AG08396 (cell line): ENCODE measurements at places on chromosomes 3 and 15.

GRCh38 chr3:58411036-58411435, 22.6 kb downstream of the PDHB start:
- DNase-seq: peak; percentile 25

GRCh38 chr3:150737874-150738679, 24.9 kb downstream of the SIAH2 start:
- peak; percentile 29 for DNase-seq

DNA sequence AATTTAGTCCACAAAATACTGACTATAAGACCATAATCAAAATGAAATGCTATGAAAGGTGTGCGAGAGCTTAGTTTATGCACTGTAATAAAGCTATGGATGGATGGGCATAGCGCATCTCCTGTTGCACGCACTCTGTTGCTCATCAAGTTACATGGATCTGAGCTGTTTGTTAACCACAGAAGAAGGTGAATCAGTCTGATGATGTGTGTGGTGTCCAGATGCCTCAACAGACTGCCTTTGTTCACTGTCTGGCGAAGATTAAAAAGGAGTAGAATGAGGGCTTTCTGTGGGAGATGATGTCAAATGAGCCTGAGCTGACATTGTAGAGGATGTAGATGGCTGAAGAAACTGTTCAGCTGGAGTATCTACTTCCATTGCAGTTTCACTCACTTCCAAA, 36.1 kb downstream of the NSMCE3 start:
- no peak for DNase-seq

DNA sequence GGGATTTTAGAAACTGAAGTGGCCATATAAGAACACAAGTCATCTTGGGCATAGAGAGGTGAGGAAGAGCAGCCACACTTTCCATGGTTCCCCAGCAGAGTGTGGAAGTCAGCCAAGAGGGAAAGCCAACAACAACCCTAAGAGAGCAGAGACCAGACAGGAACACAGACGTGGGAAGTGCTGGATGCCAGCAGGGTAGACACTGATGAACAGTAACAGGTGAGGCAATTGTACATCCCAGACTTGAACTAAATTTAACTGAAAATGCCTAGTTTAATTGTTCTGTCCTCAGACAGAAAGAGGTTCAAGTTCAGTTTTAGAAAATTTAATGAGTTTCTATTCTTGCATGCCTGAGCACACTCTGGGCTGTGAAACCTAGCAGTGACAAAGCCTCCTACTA, 212.1 kb downstream of the ATP8B4 start:
- DNase-seq: no peak

GRCh38 chr15:26660241-26660640, 112.6 kb downstream of the GABRB3 start:
- DNase-seq: no peak

- no peak for DNase-seq
These were observed 653 bp upstream of the MFSD1 start for GRCh38 chr3:158801201-158801600.

- peak; percentile 68 for DNase-seq
These were observed 152.3 kb downstream of the IGF1R start for GRCh38 chr15:98800437-98801233.

GRCh38 chr15:78048628-78048920, 28.9 kb downstream of the TBC1D2B start:
- no peak for DNase-seq

DNA sequence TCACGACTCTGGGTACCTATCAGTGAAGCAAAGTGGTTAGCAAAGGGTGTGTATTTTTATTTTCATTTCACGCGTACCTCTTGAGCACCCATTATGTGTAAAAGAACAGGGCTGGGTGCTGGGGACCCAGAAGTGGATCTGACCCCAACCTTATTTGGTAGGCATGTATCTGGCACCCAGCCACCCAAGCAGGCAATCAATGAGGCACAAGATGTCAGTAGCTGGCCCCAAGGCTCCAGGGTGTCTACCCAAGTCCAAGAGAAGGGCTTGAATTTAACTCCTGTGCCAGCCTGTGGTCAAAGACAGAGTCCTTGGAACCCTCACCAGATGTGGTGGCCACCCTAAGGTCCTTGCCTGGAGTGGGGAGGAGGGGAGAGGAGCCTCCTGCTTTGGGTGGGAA, 5.7 kb downstream of the PLEKHO2 start:
- no peak for DNase-seq

DNA sequence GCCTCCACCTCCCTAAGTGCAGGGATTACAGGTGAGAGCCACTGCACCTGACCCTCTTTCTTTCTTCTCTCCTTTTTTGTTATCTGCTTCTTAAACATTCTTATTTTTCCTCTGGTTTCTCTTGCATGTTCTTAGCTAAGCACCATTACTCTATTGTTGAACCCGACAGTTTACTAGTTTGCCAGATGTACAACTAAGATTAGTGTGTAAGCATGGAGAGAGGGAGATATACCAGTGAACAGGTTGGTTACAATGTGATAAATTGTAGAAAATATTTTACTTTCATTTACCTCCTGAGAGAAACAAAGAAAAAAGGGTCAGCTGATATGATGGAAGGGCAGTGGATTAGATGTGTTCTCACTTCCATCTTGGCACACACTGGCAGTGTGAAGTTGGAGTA, 4.9 kb downstream of the HAUS2 start:
- DNase-seq: no peak

DNA sequence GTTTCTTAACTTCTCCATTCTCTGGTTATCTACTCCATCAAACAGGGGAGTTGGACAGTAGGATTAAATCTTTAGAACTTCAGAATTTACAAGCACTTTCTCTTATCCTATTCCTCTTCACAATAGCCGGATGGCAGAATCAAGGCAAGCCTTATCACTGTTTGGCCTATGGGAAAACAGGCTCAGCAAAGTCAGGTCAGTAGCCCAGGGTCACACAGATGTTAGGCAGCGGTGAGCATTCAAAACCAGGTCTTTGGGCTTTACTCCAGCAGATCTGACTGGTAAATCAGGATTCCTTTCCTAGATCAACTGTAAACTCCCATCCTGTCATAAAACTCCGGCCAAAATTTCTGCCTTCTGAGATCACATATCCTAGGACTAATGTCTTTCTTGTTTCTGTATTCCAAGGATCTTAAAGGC, 258.4 kb downstream of the OPA1 start:
- DNase-seq: no peak

GRCh38 chr15:54026258-54026657, 48.0 kb downstream of the UNC13C start:
- no peak for DNase-seq

DNA sequence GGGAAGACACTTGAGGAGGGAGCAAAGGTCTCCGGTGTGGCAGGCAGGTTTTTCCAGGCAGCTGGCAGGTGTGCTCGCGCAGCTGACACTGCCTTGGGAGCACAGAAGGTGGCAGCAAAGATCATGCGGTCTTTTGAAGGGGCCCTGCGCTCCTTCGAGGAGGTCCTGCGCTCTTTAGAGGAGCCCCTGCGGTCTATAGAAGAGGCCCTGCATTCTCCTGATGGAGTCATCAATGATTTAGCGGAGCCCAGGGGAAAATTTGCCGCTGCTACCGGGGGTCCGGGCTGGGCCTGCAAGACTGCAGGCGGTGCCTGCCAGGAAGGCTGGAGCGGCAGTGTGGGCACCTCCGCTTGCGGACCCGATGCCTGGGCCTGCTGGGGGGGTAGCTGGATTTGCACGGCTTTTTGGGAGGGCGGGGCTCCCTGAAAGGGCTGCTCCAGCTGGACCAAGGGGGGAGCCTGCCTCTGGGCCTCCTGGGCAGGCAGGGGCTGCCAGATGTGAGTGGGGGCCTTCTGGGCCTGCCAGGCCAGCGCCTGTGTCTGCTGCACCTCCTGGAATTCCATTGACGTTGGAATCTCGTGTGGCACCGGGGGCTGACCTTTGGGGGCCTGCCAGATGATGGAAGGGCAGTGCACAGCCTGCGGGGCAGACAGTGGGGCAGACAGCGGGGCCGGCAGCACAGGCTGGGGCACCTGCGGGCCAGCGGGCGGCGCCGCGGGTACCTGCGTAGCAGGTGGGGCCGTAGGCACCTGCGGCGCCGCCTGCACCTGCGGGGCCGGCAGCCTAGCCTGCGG, 2.1 kb downstream of the MAGEL2 start:
- DNase-seq: no peak

DNA sequence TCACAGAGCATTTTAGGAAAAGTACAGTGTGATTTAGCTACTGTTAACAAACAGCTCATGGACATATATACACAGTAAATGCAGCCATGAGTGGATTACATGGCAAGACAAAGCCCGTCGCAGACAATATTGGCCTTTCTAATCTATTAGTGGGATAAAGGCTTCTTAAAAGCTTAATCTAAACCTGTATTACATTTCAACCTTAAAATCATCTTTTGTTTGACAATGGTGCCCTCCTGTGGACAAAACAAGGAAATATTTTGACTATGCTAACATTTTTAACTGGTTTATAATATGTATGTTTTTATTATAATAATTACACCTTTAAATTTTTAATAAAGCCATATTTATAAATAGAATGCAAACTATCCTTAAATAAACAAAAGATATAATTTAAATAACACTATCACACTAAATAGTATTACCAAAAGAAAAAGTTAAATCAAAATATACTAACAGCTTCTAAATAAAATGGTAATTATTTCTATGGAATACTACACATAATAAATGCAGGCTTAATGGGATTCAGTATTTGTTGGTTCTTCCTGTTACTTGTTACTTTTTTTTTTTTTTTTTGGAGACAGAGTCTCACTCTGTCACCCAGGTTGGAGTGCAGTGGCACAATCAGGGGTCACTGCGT, 38.6 kb downstream of the TAFA4 start:
- DNase-seq: no peak

- no peak for DNase-seq
These were observed 224.0 kb upstream of the ARHGEF26 start for GRCh38 chr3:153897025-153897723.

- peak; percentile 63 for DNase-seq
These were observed at the start of gene BCL2A1 for GRCh38 chr15:79970624-79971434. BCL2A1 (minus strand) TSS chr15:79971196; CDS start chr15:79971119, 77 bp downstream.

DNA sequence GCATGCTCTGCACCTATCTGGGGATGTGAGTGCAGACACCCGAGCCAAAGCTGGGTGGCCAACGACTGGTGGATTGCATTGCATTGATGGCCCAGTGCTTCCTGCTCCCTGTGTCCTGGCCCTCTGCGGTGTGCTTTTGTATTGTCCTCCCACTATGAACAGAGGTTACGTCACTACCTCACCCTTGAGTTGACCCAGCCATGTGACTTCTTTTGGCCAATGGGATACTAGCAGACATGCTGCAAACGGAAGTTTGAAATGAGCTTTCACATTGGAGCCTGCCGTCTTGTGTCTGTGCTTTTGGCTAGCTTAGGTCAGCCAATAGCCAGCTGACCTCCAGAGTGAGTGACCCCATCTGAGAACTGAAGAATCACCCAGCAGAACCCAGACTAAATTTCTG, 15.3 kb upstream of the TBC1D21 start:
- DNase-seq: no peak

GRCh38 chr15:75050283-75050682, 26.9 kb downstream of the PPCDC start:
- no peak for DNase-seq

GRCh38 chr15:39582286-39582976, 1.6 kb downstream of the THBS1 start:
- DNase-seq: no peak

DNA sequence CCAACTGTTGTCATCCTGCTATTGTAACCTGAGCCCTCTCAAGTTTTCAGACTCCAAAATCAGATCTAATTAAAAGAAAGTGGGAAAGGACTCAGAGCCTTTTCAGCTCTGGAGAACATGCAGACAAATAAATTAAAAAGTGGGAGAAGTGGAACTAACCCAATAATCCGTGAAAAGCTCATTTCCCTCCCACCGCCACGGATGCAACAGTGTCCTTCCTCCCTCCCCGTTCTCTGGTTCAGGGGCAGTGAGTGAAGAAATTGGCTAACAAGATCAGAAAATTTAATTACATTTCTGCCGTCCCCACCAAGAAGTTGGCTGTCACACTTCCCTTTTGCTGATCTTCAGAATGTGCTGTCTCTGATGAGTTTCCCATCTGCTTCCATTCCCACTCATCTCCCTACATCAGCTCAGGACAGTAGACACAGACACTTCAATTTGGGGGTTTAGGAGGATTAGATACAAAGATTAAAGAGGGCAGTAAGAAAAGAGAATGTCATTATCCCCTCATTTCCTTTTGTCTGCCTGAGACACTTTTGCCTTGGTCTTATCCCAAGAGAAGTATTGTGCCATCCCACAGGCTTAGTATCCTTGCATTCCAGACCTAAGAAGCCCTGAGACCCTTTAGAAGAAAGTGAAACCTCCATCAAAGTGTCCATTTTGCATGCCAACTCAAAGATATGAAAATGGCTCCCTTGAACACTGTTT, 335.7 kb upstream of the PPP2R3A start:
- no peak for DNase-seq

- no peak for DNase-seq
These were observed 5.8 kb upstream of the PSTPIP1 start for GRCh38 chr15:76988867-76989780.

- DNase-seq: no peak
These were observed 33.4 kb upstream of the ZNF609 start for GRCh38 chr15:64426845-64427465.

- no peak for DNase-seq
These were observed 23.5 kb downstream of the DOCK3 start for GRCh38 chr3:50698269-50698668.

DNA sequence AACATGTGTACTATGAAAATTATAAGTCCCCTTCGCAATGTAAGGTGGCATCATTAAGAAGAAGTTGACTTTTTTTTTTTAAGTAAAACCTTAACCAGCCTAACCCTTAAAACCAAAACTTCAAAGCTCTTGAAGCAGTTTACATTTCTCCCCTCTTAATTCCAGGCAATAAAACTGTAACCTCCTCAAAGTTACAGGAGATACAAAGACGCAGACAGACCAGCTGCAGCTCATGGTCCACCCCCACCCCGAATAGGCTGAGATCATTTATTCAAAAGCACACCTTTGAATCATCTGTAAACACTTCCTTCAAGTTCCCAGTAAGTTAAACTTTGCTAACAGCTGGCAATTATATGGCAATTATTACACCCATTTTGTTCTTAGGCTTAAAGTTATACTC, 414.5 kb downstream of the ERC2 start:
- DNase-seq: no peak

GRCh38 chr15:97052513-97052912, 722.0 kb downstream of the NR2F2 start:
- no peak for DNase-seq

- peak; percentile 20 for DNase-seq
These were observed 9.1 kb downstream of the ZFAND6 start for GRCh38 chr15:80068578-80068977.

GRCh38 chr3:167820102-167820865, 84.8 kb downstream of the SERPINI1 start:
- no peak for DNase-seq

GRCh38 chr15:68365140-68365745, 66.7 kb downstream of the ITGA11 start:
- no peak for DNase-seq

- no peak for DNase-seq
These were observed 61.9 kb downstream of the ATP2B2 start for GRCh38 chr3:10443272-10444109.

GRCh38 chr15:62579842-62580241, 414.8 kb upstream of the C2CD4B start:
- DNase-seq: no peak

- no peak for DNase-seq
These were observed 76.1 kb upstream of the ACAD9 start for GRCh38 chr3:128803307-128803706.
